Stimulated activated CD8-positive, alpha-beta memory T cell treated with anti-CD3 and anti-CD28 coated beads, Interleukin-4, amount 100 ng/mL, for 4 hours (primary cell): ENCODE measurements at places on chromosomes 3 and 15.

GRCh38 chr3:136498919-136499447 is 248.8 kb downstream of the PCCB start:
- no peak for DNase-seq

- no peak for DNase-seq
These were observed 50.3 kb upstream of the SLC6A6 start for GRCh38 chr3:14352002-14352627.

GRCh38 chr15:36481156-36481555 is 98.3 kb upstream of the CDIN1 start:
- DNase-seq: no peak

DNA sequence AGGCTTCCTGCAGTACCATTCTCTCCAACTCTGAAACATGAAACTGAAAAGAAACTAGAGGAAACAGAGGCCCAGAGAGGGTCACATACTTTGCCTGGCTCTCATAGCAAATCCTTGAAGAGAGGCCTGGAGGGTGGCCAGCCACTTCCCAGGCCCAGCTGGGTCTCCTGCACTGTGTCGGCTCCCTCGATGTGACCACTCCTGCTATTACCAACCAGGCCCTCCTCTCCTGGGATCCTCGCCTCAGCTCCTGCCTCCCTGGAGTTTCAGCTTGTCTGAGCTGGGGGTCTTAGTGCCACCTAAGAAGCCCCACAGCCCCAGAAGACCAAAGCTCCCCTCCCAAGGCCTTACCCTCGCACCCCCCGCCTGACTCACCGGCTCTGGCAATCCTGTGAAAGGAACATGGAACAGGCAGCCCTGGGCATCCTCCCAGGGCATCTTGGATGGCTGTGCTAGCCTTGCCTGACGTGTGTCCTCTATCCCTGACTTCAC is 4.6 kb downstream of the LOXL1 start:
- no peak for DNase-seq
